ENCODE measurements at places on chromosomes 4 and X.
A peak's percentile ranks its signal among the peaks of the same experiment; 100 is the strongest.

DNA sequence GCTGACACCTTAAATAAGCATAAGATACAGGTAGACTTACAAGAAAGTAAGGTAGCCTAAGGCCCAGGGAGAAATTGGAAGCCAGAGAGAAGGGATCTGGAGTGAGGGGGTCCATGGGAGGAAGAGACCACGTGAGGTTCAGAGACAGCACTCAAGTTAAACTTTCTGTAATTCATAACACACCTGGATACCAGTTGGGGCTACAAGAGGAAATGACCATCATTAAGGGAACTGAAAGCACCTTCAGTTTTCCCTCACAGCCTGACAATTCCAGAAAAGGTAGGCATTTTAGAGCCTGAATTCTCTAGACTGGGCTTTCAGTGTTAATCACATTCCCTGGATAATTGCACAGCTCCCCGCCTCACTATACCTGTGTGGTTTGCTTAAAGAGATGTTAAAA lies 355.5 kb downstream of the FBXW7 start:
- DNase-seq = no peak

GRCh38 chr4:61532336-61533000 lies 332.3 kb downstream of the ADGRL3 start:
- no peak for DNase-seq

GRCh38 chr4:184825141-184825895 lies 450 bp downstream of the ACSL1 start:
- peak; percentile 5 for DNase-seq

DNA sequence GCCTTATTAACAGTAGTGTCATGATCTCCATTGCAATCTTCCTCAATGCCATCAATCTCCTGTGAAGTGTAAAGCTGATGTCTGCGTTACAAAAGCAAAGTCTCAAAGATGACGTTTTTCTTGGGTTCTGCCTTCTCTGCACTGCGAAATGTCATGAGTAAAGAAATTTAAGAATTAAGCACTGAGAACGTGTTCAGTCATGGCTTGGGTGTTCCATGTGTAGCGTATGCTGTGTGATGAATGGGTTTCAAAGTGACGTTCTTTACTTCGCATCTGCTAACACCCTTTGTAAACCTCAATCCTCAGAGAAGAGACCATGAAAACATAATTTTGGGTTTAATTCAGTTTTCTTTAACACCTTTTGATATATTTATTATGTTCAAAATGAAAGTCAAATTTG lies 999 bp downstream of the NAP1L5 start:
- no peak for DNase-seq

DNA sequence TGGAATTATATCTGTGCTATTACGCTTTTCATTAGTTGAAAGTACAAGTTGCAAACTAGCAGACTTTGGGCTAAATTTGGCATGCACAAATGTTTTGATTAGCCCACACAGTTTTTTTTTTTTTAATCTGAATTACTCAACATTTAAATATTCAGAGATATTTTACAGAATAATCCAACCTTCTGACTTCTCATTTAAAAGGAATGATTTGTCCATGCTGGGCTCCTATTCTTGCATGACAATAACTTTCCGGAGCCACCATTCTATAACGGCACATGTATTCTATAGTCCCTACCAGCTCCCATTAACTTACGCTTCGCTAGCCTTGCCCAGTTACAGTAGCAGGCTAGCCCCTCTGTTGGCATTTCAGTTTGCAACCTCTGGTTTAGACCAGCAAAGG lies 219.3 kb upstream of the FTHL17 start:
- DNase-seq = no peak

GRCh38 chr4:4356106-4357041 lies 30.5 kb upstream of the NSG1 start:
- no peak for DNase-seq
